CD4-positive, alpha-beta T cell treated with Interleukin-12 subunit alpha and Interleukin-12 subunit beta, for 1 hour (primary cell): ENCODE measurements at places on chromosomes 11 and 22.

DNA sequence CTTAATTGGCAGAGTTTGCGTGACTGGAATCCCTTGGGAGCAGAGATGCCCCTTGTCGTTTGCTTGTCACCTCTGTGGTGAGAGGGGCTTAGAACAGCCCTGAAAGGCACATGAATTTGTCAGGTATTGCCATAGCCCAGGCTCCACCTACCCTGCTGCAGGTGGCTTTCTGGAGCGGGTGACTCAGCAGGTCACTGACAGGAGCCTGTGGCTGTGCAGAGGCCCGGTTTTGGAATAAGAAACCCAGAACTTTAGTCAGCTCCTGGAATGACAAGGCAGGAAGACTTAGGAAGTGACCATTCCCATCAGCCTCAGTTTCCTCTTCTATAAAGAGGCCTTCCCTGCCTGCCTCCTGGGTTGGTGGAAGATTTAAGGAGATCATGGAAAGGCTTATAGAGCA is 539.7 kb downstream of the INSC start:
- no peak for DNase-seq

GRCh38 chr11:20599221-20600019 is at the start of gene SLC6A5:
Gene SLC6A5, plus strand, starts transcription at chr11:20599608. Its CDS starts 65 bp downstream, at chr11:20599673.
- peak; percentile 1 for DNase-seq

DNA sequence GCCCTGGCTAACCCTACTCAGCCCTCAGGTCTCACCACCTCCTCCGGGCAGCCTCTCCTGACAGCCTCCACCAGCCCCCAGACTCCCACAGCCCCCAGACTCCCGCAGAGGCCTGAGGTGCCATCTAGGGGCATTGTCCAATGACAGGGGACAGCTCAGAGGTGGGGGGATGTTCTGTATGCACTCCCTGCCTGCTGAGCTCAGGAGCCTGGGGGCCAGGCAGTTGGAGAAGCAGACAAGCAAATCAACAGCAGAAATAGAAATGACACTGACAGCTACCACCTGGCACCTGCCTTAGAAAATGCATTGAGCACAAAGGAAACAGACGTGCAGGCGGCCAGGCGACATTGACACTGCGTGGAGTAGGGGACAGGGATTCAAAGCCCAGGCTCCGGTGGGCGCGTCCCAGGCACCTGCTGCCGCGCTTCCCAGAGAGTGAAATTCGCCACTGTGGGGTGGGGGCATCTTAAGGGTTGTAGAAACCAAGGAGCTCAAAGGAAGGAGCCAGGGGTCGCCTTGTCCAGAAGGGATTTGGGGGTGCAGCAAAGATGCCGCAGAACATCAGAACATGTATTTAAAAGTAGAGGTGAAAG is 22.5 kb upstream of the WNT7B start:
- DNase-seq: no peak

DNA sequence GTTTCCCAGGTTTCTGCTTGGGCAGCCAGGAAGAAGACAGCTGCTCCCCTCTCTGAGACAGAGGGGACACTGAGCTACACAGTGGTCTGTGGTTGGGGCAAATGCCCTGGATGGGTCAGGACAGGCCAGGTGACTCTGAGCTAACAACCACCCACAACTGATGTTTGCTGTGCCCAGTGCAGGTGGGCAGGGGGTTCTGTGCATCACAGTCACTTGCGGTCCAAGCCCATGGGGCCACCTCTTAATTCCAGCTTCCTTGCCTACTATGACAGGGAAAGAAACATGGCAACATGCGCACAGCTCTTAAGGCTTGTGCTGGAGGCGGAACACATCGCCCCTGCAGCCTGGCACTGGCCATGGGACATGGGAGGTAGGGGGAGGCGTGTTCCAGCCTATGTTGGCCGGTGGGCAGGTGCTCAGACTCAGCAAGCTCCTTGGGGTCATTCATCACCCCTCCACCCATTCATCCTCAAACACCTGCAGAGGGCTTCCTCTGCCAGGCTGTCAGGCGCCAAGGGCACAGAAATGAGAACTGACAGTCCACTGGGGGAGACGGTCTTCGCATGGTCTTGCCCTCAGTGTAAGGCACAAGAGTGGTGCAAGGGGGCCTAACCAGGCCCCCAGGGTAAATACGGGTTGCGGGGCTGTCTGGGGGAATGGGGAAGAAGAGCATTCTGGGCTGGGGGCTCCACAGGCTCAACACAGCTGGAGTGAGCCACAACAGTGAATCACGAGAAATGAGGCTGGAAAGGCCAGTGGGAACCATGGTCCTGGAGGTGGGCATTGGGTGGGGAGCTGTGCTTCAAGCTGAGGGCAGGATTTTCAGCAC is 55.6 kb downstream of the ARFGAP3 start:
- no peak for DNase-seq

DNA sequence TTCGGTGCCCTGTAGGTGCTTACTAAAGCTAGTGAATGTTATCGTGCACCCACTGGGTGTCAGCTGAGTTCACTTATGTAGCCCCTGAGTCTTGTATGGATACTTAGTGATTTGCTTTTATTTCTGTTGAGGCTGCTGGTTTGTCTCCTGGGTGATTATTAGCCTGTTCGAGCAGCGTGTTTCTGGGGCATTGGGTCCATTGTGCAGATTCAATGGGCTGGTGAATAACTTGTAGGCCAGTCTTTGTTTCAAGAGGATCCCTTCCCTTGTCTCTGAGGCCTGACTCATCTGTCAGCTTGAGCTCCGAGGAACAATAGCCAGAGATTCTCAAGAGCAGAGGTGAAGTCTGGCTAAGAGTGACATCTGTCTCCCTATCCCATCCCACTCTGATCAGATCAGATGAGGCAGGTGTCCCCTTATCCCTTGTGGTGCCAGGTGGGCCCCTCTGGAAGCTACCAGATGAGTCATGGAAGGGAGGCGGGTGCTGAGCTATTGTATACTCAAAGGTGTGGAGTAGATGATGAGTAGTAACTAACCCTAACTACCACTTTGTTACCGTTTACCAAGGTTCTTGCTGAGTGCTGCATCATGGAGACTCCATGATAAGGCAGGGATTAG is 3.7 kb downstream of the MIAT start:
- DNase-seq: no peak

GRCh38 chr11:26332572-26332915 is 614 bp downstream of the ANO3 start:
- no peak for DNase-seq

- no peak for DNase-seq
These were observed 817.3 kb upstream of the API5 start for GRCh38 chr11:42494459-42494858.

- no peak for DNase-seq
These were observed 407.3 kb downstream of the TBC1D22A start for GRCh38 chr22:47169801-47170140.

- DNase-seq: no peak
These were observed 24.1 kb upstream of the TUB start for GRCh38 chr11:8056810-8057463.

DNA sequence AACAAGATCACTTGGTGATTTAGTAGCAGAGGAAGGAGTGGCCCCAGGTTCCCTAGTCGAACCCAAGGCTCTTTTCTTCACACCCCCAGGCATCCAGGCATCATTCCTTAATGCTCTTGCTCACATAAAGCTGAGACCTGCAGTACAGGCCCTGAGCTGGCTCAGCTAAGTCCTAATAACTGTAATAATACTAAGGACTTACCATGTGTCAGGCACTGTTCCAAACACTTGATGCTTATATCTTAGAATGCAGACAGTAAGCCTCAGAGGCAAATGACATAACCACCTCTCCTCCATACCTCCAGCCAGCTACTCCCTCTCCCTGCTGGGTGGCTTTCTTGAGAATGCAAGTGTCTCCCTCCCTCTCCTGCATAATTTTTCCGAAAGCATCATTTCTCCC is 33.2 kb downstream of the ANKK1 start:
- no peak for DNase-seq

- peak; percentile 21 for DNase-seq
These were observed 1.7 kb downstream of the TOM1 start for GRCh38 chr22:35301372-35301874.

- DNase-seq: no peak
These were observed at the start of gene OR2AT4 for GRCh38 chr11:75096456-75097172. Gene OR2AT4, minus strand, starts transcription at chr11:75096876.

- no peak for DNase-seq
These were observed 49.1 kb downstream of the LRRC32 start for GRCh38 chr11:76621466-76621865.

GRCh38 chr11:109148669-109149068 is 273.3 kb upstream of the C11orf87 start:
- DNase-seq: no peak

DNA sequence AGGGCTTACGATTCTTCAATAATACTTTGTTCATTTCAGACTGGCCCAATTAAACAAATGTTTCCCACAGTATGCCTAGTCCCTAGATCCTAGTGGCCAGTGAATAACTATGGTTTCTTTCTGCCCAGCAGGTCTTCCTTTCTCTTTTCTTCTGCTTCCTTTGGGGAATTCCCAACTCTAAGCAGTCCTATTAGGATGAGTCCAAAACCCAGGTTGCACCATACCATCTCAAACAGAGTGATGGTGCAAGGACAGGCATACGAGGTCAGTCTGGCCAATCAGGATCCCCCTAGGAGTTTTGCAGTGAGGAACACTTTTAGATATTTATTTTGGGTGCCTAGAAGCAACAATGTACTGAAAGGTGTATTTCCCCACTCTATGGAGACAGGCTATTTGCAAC is 41.4 kb upstream of the CCDC34 start:
- no peak for DNase-seq

GRCh38 chr11:39365809-39366436 is 2093.5 kb downstream of the LRRC4C start:
- no peak for DNase-seq

DNA sequence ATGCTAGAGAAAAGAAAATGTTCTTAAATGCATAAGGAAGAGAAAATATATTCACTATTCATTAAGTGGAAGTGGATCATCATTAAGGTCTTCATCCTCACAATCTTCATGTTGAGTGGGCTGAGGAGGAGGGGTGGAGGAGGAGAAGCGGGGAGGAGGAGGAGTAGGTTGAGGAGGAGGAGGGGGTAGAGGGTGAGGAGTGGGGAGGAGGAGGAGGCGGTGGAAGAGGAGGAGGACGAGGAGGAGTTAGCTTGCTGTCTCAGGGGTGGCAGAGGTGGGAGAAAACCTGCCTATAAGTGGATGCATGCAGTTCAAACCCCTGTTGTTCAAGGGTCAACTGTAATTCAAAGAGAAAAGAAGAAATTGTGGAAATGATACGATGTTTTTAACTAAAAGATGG is 71.6 kb downstream of the MYEOV start:
- no peak for DNase-seq

GRCh38 chr11:30774496-30775232 is 188.5 kb upstream of the MPPED2 start:
- DNase-seq: no peak

- DNase-seq: no peak
These were observed 17.4 kb downstream of the TTLL8 start for GRCh38 chr22:50040717-50041116.

DNA sequence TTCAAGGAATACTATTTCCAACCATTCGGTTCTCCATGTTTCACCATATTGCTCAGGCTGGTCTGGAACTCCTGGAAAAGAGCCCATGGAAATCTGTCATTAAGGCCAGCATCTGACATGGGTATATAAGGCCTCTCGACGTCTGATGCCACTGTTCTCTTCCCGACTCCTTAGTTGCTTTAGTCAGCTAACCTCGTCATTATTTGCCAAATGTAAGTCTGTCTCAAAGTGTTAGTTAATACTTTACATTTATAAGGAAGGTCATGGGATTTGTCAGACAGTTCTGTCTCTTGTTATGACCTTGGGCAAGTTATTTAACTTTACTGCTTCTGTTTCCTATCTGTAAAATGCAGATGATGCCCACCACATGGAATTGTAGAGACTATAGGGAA is 1.6 kb downstream of the MRPL48 start:
- no peak for DNase-seq

DNA sequence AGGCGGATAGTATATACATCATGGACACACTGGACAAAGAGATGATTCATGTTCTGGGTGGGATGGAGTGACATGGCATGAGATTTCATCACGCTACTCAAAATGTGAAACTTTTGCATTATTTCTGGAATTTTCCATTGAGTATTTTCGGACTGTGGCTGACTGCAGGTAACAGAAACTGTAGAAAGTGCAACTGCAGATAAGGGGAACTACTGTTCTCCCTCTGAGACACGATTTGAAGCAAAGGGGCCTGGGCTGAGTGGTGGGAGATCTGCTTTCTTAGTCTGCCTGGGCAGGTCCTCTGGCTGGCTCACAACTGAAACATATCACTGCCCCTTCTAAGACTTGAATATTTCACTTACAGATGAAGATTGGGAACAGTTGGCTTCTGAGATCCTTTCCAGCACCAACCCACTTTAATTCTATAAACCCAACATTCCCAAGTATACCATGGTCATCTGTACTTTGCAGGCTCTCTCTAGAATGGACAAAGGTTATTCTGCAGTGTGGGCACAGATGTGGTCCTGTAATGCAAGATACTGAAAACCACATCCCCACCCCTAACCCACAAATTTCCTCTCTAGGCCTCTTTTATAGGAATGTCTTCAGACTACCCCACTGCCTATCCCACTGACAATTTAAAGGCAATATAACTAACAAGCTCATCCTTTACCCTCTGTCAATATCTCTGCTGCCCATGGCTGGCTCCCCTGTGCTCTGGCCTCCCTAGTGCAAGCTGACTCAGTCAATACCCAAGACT is 121.1 kb downstream of the KCNC1 start:
- no peak for DNase-seq

DNA sequence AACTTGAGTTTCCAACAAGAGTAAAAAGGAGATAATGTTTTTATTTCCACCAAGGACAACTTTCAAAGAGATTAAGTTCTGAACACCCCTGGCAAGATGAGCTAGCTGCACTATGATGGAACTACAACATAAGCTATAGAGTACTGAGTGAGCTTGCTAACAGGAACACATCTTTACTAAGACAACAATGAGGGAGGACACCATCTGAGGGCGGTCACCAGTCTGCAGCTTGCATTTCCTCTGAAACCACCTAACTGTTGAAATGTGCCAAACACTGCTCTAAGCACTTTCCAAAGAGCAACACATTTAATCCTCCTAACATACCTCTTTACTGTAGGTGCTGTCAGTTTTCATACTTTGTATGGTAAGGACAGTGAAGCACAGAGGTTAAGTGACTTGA is 68.4 kb downstream of the TCF20 start:
- peak; percentile 51 for DNase-seq

DNA sequence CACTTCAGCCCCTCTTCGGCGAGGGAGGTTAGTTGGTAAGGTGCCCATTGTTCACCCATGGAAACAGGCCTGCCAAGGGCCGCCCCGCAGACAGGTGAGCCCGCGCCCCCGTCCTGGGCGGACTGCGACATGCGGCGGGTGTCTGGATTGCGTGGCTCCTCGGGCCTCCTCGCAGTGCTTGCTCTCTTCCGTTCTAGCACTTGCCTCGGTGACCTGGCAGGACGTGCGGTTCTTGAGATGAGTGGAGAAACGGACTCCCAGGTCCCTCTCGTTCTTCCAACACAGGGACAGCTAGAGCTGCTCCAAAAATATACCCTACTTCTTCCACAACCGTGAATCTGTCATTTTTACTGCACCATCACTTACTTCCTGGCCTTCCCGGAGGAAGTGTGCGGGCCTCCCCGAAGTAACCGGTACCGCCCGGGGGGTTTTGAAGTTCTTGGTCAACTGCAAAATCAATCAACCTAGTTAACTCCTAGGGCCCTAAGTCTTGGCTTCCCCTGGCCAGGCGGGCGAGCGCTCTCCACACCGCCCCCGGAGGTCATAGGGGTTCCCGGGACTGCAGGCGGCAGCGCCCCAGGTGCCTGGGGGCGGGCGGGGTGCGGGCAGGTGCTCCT is 745 bp upstream of the ZBTB44 start:
- peak; percentile 57 for DNase-seq

GRCh38 chr11:127726367-127726766 is 725.8 kb upstream of the KIRREL3 start:
- DNase-seq: no peak

- DNase-seq: no peak
These were observed 51.7 kb downstream of the TSPAN18 start for GRCh38 chr11:44778195-44779100.
